ENCODE measurements at places on chromosomes 6 and 20.

- DNase-seq: no peak
Observed at GRCh38 chr6:151240791-151241642, 1.2 kb downstream of the AKAP12 start.

DNA sequence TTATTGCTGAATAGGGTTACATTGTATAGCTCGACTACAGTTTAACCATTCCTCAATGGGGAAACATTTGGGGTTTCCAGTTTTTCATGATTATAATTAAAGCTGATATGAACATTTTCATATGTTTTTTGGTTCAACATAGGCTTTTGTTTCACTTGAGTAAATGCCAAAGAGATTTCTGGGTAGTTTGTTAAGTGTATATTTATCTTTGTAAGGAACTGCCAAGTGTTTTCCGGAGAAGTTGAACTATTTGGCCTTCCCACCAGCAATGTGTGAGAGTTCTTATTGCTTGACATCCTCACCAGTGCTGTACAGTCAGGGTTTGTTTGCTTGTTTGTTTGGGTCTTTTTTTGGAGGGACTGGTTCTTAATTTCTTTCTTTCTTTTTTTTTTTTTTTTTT is 83.7 kb upstream of the RALY start:
- no peak for DNase-seq

GRCh38 chr6:95917034-95917433 is 98.7 kb upstream of the FUT9 start:
- DNase-seq: no peak

DNA sequence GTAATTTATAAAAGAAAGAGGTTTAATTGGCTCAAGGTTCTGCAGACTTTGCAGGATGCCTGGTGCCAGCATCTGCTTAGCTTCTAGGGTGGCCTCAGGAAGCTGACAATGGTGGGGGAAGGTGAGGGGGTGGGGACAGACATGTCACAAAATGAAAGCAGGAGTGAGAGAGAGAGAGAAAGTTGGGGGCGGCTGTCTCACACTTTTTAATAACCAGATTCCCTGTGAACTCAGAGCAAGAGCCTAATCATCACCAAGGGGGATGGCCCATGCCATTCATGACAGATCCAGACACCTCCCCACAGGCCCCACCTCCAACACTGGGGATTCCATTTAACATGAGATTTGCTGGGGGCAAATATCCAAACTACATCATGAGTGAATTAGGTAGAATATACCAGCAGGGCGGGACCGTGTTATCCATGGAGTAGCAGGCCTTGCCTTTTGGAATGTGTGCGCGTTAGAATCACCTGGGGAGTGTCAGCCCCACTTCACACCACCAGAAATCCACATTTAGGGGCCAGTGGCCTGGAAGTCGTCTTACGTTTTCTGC is 258.8 kb downstream of the CDH4 start:
- DNase-seq: no peak

- DNase-seq: no peak
Observed at GRCh38 chr6:167858086-167858591, 31.4 kb downstream of the AFDN start.

DNA sequence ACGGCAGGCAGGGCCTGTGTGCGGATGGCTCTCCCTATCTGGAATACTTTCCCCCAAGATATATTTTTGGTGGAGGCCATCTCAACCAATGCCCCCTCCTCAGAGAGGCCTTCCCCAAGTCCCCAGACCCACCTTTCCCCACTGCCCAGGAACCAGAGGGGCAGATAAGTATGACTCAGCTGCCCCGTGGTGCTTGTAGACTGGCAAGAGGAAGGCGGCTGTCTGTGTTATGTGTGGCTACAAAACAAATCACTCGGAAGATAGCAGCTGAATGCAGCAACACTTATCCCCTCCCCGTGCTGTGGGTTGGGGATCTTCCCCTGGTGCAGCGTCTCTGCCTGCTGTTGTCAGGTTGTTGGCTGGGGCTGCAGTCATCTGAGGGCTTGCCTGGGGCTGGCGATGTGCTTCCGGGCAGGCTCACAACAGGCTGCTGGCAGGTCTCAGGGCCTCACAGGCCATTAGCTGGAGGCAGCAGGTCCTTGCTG is 7.1 kb downstream of the NPEPL1 start:
- DNase-seq: no peak

DNA sequence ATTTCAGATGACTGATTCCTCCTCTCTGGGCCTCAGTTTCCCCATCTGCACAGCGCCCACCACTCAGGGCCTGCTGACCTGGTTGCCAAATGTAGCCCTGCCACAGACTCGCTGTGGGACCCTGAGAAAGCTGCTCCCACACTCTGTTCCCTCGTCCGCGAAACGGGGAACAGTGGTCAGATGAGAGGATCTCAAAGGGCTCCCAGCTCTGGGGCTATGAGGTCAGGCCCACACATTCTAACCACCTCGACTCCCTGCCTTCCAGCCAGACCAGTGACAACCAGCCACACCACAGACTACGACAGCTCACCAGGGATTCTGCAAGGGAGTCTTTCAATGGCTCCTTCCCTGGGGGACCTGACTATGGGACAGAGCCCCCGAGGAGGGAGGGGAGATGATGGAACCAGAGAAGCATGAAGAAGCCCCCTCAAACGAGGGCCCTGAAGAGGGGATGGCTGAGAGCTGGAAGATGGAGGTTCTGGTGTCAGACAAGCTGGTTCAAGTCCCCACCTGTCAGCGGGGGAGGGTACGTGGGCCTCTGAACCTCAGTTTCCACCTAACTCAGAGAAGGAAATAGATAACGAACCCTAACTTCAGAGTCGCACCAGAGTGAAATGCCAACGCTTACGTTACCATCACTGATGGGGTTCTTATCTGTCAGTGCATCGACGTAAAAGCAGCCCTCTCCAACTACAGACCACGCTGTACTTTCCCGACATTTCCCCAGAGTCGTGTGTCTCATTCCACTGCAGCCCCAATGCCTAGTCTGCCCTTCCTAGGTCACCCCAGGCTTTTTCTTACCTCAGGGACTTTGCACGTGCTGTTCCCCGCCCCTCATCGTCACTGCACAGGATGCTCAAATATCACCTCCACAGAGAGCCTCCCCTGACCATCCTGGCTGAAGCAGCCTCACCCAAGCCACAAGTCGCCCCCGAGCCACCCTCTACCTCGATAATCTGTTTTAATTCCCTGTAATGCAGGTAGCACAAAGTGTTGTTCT is 60.5 kb downstream of the PREX1 start:
- DNase-seq: peak; percentile 60

DNA sequence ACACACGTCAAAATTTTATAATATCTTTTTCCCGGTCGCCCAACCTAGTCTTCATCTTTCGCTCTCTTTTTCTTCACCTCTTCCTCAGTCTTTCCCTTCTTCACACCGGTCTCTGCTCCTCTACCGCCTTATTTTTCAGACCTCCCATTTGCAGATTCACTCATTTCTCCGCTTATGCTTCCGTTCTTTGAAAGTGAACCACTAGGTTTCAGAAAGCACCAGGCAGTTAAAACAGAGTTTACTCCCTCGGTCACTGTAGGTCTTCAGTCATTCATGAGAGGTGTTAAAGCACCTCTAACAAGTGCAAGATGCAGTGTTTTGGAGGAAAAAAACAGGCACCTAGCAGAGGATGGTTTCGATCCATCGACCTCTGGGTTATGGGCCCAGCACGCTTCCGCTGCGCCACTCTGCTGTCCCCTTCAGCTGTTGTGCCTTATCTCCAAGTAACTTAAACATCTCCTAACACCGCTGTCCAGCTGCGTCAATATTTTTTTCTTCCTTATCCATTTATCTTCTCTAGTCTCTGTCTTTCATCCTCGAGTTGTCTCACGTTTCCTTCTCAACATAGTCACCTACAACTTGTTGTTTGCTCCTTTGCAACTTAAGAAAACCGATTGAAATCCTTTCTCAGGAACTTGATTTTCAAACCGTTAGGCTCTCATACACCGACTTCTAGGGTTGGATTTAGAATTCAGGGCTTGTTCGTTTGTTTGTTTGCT is 119.7 kb upstream of the ZNF184 start:
- peak; percentile 39 for DNase-seq

- no peak for DNase-seq
Observed at GRCh38 chr20:43446361-43446879, 11.3 kb upstream of the SRSF6 start.

GRCh38 chr20:45647441-45648050 is 16.5 kb upstream of the WFDC9 start:
- no peak for DNase-seq

GRCh38 chr20:1450926-1451491 is 15.6 kb downstream of the NSFL1C start:
- no peak for DNase-seq

DNA sequence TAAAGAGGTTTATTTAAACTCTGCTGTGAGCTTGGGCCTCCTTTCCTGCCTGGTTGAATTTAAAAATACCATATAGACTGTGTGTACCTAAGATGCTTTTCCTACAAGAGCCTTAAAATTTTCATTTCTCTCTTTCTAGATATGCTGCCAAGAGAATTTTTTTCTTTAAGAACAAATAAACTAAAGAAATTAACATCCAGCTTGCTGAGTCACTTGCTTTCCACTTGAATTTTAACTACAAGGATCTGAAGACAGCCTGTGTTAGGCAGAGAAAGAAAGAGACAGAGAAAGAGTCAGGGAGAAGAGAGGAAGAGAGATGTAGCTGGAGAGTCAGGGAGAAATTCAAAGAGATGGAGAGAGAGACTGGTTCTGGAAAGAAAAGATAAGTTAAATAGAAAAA is 18.3 kb upstream of the SNAP25 start:
- DNase-seq: no peak

GRCh38 chr20:8414586-8415274 is 282.7 kb downstream of the PLCB1 start:
- DNase-seq: no peak

- no peak for DNase-seq
Observed at GRCh38 chr6:38391206-38391605, 248.5 kb downstream of the BTBD9 start.

DNA sequence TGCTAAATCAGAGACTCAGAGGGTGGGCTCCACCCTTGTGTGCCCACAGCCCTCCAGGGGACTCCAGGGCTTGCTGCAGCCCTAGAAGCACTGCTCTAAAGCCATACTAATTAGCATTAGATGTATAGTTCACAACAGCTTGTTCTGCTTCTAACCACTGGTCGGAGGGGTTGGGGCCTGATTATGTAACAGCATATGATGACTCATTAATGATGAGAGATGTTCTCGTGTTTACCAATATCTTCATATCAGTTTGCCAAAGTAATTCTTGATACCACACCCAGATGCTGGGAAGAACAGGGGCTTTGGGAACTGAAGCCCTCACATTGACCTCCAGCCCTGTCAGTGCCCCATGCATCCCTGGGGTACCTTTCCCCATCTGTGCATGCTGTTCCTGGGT is 104.1 kb upstream of the FOXA2 start:
- DNase-seq: no peak

GRCh38 chr6:127073222-127073621 is 45.2 kb upstream of the RSPO3 start:
- DNase-seq: no peak

GRCh38 chr20:16423311-16424212 is 149.7 kb downstream of the KIF16B start:
- no peak for DNase-seq

GRCh38 chr6:34340906-34341480 is 51.5 kb downstream of the NUDT3 start:
- DNase-seq: no peak

- no peak for DNase-seq
Observed at GRCh38 chr20:1831096-1831495, 64.1 kb upstream of the SIRPA start.

GRCh38 chr20:16173044-16173443 is 400.2 kb downstream of the KIF16B start:
- no peak for DNase-seq

DNA sequence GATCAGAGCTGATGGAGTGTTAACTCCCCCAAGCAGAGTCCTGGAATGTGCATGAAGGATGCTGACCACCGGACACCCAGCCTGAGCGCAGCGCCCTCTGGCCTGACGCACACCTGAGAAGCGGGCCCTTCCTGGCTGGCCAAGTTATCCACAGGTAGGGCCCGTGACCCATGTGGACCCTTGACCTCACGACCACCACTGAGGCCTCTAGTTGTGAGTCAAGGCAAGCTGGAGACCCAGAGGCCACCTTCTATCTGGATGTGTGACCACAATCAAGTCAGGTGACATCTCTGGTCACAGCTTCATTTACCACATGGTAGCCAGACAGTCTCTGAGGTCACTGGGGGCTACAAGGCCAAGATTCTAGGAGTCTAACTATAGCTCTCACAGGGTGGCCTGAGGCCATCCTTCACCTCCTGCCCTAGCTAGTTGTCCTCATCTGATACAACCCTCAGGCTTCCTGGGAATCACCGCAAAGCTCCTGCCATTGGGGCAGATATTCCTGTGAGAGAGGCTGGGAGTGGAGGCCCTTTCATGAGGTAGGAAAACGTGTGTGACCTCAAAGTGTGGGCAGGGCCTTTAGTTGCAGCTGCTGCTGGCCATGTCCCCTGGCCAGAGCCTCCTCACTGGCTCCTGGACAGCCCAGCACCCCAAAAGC is 53.1 kb downstream of the DSTN start:
- no peak for DNase-seq

GRCh38 chr6:170049641-170050561 is 241.0 kb downstream of the DLL1 start:
- no peak for DNase-seq

DNA sequence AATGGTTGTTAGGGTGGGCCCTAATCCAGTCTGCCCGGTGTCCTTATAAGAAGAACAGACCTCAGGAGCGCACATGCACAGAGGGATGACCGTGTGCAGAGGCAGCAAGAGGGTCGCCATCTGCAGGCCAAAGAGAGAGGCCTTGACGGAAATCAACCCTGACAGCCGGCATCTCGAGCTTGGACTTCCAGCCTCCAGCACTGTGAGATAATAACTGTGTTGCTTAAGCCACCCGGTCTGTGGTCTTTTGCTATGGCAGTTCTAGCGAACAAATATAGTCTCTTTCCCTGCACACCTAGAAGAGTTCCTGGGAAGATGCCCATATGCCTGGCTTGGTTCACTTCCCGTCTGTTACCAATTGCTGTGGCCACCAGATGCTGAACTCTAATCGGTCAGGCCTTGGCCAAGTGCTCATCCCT is 35.3 kb upstream of the PTGIS start:
- no peak for DNase-seq

DNA sequence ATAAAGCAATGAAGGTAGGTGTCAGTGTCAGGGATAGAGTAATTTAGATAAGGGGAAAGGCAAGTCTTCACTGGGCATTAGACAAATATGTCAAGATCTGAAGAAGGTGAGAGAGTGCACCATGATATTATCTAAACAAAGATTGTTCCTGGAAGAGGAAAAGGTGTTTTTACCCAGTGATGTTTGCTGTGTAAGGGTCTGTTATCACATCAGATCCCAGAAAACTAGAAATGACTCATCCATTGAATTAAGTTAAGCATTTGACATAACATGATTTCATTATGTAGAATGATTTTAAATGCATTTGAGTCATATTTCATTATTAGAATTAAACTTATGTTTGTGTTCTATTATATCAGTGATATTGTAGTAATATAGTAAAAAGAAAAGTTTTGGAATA is 1279.5 kb upstream of the CITED2 start:
- DNase-seq: no peak

DNA sequence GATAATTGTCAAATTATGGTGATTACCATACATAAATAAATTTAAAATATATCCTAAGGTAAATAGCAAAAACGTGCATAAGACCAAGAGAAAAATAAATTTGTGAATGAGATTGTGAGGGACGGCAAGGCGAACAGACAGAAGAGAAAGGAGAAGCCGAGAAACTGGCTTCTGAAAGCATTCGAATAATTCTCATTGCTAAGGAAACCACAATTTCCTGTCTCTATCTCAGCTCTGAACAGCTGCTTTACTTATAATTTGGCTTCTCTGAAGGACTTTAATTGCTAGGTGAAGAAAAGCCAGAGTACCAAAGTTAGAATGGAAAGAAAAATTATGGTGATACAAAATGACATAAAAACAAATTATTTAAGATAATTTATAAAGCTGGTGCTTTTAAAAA is 79.0 kb upstream of the RGS17 start:
- DNase-seq: peak; percentile 5
